ENCODE measurements at places on chromosomes 2 and 18. TPM values are rescaled to one million over a fixed set of nuclear protein-coding genes. Genes with fewer than 3 reads are reported as not detected.

The PIEZO2 gene
- polyA plus RNA-seq = 0.42 TPM

DNA sequence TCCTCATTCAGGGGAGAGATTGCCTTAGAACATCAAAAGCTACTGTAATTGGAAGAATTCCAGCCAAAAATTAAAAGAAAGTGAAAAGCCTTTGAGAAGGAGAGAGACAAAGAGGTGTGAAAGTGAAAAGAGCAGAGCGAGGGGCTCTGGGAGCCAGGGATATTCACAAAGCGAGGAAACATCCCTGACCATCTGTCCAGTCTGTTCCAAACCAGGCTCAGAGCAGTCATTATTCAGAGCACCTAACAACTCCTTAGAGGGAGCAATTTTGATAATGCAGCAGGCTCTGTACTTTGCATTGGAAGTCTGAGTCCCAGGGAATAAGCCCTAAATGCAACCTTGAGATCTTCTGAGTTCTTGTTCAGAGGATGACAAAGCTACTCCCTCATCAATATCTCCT lies 119.1 kb upstream of the LYPD1 start:
- no peak for DNase-seq

The ZC3H8 gene
- 5.7 TPM for polyA plus RNA-seq

GRCh38 chr2:165182029-165182428 lies 21.8 kb downstream of the SCN3A start:
- DNase-seq = no peak

DNA sequence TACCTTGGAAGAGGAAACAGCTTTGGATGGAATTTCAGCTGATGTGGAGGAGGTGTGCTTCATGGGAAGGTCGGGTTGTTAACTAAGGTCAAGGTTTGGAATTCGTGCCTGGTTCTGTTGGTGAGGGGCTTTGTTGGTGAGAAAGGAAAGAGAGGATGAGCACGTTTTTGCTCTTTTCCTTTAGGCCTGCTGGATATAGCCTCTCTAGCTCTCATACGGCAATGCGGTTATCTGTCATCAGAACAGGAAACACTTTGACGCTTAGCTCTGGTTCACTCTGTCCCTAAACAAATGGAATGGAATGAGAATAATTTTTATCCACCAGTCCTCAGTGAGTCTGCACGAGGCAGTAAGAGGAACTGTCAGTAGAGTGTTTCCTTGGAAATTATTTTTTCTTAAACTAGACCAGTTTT lies 169.7 kb upstream of the NOSTRIN start:
- no peak for DNase-seq

The GPR45 gene
- not detected for polyA plus RNA-seq

The HOXD9 gene
- polyA plus RNA-seq = 1.2 TPM

DNA sequence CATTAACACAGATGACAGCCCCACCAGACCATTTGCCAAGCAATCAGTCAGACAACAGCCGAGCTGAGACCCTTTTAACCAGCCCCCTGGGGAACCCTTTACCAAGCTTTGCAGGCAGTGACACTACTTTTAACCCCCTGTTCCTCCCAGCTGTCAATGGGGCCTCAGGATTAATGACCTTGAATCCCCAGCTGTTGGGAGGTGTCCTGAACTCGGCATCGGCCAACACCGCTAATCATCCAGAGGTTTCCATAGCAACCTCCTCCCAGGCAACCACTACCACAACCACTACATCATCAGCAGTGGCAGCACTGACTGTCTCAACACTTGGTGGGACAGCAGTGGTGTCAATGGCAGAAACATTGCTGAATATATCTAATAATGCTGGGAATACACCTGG lies 160.9 kb upstream of the EPC2 start:
- DNase-seq = no peak

The UGT1A8 gene
- polyA plus RNA-seq = not detected

DNA sequence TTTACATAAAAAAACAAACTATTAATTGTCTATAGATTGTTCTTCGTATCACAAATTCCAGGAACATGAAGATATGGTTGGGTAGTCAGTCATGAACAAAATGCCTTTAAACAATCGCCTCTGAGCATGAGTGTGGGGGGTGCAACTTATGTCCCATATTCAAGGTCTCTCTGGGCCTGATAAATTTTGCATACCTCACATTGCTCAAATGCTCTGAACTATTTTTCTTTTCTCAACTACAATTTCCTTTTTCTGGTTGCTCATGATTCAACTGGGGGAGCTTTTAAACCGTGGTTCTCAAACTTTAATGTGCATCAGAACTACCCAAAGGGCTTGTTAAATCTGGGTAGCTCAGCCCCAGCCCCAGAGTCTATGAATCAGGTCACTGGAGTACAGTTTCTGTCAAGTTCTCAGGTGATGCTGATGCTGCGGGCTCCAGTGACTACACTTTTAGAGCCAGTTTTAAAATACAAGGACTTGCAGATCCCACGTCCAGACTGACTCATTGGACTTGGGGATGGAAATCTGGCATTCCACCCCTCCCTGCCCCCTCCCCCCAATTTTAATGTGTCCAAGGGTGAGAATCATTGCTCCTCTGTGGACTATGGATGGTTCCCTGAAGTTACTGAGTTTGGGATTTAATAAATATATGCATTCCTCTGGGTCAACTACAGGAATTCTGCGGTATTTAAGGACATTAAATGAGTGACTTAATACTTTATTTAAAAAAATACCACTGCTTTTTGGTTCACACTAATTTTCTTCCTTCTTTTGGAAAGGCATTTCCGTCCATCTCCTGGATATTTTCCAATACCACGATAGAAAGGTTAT lies 1.5 kb upstream of the GPD2 start:
- DNase-seq = no peak

DNA sequence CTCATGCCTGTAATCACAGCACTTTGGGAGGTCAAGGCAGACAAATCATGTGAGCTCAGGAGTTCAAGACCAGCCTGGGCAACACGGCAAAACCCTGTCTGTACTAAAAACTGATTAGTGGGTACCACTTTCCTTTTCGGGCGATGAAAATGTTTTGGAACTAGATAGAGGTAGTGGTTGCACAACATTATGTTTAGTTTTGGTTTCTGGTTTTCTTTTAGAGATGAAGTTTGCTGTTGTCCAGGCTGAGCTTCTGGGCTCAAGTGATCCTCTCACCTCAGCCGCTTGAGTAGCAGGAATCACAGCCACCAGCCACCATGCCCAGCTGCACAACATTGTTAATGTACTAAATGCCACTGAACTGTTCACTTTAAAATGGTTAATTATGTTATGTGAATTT lies 27.6 kb downstream of the AAK1 start:
- no peak for DNase-seq

DNA sequence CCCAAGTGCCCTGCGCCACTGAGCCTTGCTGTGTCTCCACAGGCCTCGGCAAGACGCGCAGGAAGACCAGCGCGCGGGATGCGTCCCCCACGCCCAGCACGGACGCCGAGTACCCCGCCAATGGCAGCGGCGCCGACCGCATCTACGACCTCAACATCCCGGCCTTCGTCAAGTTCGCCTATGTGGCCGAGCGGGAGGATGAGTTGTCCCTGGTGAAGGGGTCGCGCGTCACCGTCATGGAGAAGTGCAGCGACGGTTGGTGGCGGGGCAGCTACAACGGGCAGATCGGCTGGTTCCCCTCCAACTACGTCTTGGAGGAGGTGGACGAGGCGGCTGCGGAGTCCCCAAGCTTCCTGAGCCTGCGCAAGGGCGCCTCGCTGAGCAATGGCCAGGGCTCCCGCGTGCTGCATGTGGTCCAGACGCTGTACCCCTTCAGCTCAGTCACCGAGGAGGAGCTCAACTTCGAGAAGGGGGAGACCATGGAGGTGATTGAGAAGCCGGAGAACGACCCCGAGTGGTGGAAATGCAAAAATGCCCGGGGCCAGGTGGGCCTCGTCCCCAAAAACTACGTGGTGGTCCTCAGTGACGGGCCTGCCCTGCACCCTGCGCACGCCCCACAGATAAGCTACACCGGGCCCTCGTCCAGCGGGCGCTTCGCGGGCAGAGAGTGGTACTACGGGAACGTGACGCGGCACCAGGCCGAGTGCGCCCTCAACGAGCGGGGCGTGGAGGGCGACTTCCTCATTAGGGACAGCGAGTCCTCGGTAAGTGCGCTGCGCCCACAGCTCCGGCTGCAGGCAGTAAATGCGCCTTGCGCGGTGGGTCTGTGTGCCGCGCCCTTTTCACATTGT lies 136.8 kb downstream of the NCK2 start:
- no peak for DNase-seq

DNA sequence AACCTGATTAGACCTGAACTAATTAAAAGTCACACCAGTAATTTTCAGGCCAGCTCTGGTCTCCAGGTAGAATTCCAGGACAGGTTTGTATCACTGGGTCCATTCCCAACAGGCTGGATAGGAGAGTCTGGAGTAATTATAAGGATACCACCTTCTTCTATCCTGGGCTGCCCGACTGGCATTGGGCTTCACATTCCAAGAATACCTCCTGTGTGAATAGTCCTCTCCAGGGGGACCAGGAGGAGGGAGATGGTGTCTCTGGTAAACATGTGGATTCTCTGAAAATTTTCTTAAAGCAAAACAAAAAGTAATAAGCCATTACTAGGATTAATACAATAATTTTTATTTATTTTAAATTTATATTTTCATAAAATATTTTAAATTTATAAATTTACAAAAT lies 17.3 kb downstream of the DUSP11 start:
- no peak for DNase-seq

DNA sequence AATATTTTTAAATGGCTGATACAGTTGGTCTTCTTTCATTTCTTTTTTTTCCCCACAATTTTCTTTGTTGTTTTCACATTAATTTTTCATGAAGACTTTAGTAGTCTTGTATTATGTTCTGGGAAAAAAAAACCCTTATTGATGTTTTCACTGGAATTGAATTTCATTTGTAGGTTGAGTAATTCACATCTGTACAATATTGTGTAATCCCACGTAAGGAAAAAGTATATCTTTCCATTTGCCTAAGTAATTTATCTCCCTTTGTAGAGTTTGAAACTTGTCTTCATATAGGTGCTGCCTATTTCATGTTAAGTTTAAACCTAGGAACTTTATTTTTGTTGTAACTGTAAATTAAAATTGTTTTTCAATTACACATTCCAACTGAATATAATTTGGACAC lies 2.0 kb downstream of the DNAJC27 start:
- DNase-seq = no peak

DNA sequence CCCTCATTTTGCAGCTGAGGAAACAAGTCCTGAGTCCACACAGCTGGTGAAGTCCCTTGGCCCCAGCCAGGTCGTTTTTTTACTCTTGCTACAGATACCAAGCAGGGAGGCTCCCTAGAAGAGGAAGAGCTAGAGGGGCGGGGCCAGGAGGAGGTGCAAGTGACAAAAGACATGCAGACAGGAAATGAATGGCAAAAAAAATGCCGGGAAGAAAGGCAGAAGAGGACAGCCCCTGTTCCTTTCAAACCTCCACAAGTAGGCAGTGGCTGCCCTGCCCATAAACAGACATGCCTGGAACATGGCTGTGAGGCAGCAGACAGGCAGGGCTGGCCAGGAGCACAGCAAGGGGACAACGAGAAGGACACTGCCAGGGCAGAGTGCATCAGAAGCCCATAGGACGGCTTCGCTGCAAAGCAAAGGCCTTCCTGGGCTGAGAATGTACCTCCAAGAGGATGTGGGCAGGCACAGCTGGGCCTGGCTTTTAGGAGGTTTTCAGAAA lies 108.7 kb downstream of the ZBTB7C start:
- DNase-seq = peak; percentile 77

The POTEE gene
- polyA plus RNA-seq = not detected

All from spleen (tissue), 13 donors.